Panc1 (cell line): ENCODE measurements at places on chromosomes 5 and 9.

GRCh38 chr9:110175275-110175968 lies 32.5 kb downstream of the C9orf152 start:
- no peak for DNase-seq

DNA sequence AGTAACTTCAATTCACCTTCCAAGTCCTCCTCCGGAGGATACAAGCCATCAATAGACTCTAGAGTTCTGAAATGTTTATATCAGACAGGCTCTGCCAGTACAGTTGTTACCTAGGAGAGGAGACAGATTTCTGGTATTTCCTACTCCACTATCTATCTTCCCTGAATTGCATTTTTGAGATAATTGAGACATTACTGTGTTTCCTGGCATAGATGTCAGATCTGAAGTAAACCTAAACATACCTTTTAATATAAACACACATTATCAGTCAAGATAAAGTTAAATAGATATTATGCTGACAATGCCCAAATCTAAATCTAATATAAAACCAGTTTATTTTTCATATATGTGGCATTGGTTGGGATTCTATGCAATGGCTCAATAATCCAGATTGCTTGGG lies 8.2 kb upstream of the TYRP1 start:
- DNase-seq, result no peak

DNA sequence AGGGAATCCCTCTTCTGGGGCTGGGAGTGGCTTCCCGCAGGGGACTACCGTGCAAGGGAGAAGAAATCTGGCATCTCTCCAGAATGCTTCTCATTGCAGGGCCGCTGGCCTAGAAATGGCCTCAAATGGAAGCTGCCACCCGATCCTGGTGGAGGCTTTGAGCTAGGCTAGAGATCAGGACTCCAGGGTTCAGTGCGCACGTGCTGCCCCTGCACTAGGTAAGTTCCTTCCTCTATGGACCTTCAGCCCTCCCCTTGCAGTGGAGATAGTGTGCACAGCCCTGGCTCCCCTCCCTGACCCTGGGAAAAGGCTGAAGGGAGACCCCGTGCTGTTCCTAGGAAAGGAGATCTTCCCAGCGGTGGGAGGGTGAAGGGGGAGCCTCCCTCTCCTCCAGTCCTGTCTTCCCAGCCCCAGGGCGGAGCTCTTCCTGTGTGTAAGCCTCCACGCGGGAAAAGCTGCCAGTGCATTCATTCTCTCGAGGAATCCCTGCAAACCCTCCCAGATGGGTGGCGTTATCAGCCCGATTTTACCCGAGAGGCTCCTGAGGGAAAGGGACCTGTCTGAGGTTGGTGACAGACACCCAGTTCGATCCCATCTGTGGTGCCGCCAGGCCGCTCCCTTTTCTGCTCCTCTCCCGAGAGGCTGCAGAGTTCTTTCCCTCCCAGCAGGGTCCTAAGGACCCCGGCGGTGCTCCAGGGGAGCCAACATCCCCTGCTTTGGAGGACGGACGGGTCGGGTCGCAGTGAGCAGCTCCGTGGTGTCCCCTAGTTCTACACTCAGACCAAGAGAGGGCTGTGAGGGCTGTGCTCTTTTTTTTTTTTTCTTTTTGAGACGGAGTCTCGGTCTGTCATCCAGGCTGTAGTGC lies 1.4 kb upstream of the CERCAM start:
- DNase-seq, result no peak

- DNase-seq, result no peak
Observed at GRCh38 chr9:114278881-114279570, 43.9 kb upstream of the ORM1 start.

- DNase-seq, result no peak
Observed at GRCh38 chr5:128470663-128471062, 67.4 kb downstream of the FBN2 start.

GRCh38 chr5:123945548-123945947 lies 433.6 kb downstream of the CSNK1G3 start:
- DNase-seq, result no peak

DNA sequence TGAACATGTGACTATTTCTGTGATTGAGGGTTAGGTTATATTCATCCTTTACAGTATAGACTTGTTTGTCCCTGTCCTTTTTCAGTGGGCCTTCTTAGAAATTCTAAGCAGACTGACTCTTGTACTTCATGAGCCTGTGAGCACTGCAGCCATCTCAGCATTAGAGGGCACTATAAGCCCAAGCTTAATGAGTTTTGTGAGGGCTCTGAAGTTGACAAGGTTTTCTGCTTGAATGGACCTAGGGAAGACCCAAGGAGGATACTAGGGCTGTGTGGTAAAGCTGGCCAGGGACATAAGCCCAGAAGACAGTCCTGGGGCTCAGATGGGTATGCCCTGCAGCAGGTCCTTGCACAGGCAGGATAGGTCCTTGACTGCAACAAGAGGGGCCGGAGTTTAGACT lies 126.5 kb downstream of the MRPS30 start:
- no peak for DNase-seq

GRCh38 chr5:174231956-174232487 lies 186.5 kb downstream of the NSG2 start:
- DNase-seq, result no peak

GRCh38 chr5:43889233-43889632 lies 286.3 kb downstream of the NNT start:
- no peak for DNase-seq

GRCh38 chr9:99118782-99119466 lies 14.0 kb downstream of the TGFBR1 start:
- DNase-seq, result no peak

DNA sequence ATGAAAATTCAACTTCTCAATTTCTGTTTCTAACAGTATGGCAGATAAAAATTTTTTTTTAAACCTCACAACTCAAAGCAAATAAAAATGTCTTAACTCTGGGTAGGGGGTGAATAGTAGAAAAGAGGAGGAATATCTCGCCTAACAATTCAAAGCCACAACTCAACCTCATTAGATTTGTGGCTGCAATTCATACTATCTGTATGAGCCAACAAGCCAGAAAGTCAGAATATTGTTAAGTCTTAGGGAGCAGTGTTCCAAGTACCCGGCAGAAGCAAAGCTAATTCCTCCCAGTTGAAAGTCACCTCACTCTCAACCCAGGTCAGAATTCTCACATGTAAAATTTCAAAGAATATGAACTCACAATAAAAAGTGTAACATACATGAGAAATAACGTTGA lies 15.0 kb downstream of the PJA2 start:
- no peak for DNase-seq

DNA sequence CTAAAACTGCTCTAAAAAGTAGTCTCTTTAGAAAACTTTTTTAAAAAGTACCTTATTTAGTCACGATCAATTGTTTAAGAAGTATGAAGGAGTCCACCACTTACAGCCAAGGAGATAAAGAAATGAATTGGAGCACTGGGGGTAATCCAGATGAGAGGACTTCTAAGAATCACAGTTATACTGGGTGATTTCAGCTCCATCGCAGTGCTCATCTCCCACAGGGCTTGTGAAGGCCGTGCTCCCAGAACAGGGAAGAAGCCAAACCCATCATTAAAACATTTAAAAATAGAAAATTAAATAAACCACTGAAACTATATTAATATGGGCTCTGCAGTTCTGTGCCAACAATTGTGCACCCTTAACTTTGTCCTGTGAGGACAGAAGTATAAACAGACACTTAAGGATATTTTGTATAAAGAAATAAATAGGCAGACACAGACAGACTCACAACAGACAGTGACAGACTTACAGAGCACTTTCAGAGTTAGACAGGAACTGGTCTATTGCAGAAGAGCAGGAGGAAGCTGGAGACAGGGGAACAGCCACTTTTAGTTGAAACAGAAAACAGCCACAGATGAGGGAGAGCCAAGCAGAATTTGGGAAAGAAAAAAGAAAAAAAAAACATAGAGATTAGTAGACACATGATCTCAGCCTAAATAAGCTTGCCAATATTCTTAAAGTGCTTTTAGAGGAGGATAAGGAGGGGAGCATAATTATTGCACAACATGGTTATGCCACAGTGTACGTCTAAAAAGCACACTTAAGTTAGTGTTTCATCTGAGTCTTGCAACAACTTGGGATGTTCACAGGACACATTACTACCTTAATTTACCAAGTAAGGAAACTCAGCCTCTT lies 81.8 kb downstream of the FBXO38 start:
- DNase-seq, result no peak

- DNase-seq, result no peak
Observed at GRCh38 chr9:92158097-92158601, 42.9 kb upstream of the SPTLC1 start.

- DNase-seq, result no peak
Observed at GRCh38 chr5:159286420-159287035, 23.4 kb downstream of the UBLCP1 start.

DNA sequence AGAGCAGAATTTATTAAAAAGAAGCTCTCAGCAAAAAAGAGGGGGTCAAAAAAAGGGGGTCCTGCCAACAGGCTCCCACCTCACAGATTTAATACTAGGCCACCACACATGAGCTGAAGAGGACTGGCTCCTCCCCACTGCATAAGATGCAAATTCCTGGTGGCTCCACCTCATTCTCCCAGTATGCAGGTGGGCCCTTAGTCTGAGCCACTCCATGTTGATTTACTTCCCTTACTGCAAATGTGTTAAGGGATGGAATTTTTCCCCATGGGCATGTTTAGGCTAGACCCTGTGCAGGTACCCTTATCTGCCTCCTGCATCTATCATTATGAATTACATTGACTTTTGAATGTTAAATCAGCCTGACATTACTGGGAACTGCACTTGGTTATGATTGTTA lies 82.9 kb downstream of the ISOC1 start:
- no peak for DNase-seq

GRCh38 chr9:19163631-19164030 lies 36.3 kb upstream of the PLIN2 start:
- no peak for DNase-seq

DNA sequence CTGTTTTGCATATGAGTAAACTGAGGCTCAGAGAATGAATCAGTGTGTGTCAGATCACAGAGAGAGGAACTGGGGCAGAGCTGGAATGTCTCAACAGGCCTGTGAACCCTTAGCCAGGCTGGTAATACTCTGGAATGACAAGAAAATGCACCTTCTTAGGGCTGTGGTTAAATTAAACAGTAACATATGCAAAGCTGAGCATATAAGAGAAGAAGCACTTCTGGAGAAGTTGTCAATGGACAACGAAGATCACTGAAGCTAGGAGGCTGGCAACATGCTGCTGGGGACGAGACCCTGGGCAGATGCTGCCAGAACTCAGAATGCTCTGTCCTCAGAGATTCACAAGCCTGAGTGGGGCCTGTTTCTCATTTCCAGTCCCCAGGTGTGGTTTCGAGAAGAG lies 64.6 kb upstream of the EPB41L4B start:
- no peak for DNase-seq

- no peak for DNase-seq
Observed at GRCh38 chr9:21656776-21657674, 145.4 kb upstream of the MTAP start.

GRCh38 chr5:87030699-87031098 lies 237.0 kb upstream of the RASA1 start:
- no peak for DNase-seq

DNA sequence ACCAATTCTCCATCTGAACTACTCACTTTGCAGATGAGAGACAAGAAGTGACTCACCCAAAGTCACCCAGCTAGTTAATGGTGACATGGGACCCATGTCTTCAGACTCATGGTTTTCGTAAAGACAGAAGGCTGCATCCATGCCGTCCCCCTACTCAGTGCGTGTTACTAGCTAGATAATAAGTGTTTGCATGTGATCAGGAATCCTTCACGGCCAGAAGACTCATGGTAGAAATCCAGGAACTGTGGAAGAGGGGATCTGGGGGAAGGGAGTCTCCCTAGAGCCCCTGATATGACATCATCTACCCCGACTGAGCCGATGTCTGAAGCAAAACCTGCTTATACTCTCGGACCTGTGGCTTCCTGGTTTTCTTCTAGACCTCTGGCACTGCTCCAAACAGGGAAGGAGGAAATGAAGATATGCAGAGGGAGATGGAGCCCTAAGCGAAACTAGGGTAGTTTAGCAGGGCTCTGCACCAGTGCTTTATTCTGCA lies 3.3 kb downstream of the RNF183 start:
- no peak for DNase-seq

- DNase-seq, result no peak
Observed at GRCh38 chr5:15550502-15551112, 50.6 kb downstream of the FBXL7 start.

GRCh38 chr9:124623966-124624734 lies 117.0 kb upstream of the NR5A1 start:
- no peak for DNase-seq

DNA sequence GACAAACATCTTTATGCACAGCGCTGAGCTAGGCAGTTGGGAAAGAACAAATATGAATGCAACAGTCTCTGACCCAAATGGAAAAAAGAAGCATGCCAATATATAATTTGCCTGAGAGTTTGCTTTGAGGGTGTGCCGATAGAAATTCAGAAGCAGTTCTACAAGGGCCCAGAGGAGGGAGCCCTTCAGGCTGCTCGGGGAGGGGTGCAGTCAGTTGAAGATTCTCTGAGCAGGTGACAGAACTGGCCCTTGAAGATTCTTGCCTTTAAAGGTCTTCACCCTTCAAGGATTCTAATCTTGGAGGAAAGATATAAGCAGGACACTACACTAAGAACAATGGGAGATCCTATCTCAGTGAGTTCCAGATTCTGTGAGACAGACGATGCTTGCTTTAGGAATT lies 3.7 kb upstream of the PAPPA start:
- no peak for DNase-seq

DNA sequence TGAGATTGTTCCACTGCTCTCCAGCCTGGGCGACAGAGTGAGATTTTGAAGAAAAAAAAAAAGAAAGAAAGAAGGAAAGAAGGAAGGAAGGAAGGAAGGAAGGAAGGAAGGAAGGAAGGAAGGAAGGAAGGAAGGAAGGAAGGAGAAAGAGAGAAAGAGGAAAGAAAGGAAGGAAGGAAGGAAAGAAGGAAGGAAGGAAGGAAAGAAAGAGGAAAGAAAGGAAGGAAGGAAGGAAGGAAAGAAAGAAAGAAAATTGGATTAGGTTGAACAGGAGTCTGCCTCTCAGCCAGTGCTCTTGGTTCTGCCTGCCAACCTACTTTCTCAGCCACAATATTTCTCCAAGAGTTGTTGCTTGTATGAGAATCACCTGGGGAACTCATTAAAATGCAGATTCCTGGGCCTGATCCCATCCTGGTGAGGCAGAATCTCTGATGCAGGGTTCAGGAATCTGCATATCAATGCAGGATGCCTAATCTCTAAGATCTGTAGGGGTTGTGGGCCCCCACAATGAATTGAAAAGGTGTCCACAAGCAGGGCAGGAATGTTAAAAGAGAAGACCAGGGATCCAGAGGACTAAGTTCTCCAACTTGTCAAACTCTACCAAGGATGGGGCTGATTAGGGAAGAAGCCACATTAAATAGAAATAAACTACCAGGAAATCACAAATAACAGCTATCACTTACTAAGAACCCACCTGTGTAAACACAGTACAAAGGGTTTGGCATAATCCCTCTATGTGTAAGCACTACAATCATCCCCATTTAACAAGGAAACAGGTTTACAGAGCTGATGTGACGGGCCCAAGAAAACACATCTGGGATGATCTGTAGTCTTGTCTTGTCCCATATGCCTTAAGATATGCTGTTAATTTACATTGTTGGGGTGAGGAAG lies 23.4 kb upstream of the GALNT10 start:
- DNase-seq, result no peak

GRCh38 chr9:122315534-122315933 lies 50.9 kb downstream of the MRRF start:
- DNase-seq, result no peak
